ENCODE measurements at places on chromosomes 11 and 22.
A peak's percentile ranks its signal among the peaks of the same experiment; 100 is the strongest.

- DNase-seq: no peak
Measured at GRCh38 chr11:65445604-65446445, 23.2 kb downstream of the NEAT1 start.

DNA sequence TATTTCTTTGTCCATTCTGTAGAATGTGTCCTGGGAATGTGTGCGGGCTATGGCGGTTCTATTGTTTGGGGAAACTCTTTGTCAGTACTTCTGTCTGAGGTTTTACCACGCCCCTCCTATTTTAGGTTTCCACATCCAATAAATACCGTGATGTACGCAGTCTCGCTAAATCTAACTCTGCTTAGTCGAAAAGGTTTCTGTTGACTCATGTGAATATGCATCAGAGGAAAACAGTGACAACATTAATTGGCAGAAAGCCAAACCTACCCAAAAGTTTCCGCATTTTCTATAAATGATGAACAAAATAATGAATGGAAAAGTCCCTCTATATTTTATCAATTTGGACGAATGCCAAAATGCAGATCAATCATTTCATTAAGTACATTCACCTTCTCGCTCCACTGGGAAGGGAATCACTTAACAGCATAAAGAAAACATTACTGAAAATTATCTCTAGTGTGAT is 143.4 kb downstream of the MAML2 start:
- no peak for DNase-seq

GRCh38 chr11:87425391-87425790 is 387.7 kb downstream of the TMEM135 start:
- no peak for DNase-seq

- DNase-seq: no peak
Measured at GRCh38 chr11:71188886-71189767, 63.2 kb downstream of the SHANK2 start.

DNA sequence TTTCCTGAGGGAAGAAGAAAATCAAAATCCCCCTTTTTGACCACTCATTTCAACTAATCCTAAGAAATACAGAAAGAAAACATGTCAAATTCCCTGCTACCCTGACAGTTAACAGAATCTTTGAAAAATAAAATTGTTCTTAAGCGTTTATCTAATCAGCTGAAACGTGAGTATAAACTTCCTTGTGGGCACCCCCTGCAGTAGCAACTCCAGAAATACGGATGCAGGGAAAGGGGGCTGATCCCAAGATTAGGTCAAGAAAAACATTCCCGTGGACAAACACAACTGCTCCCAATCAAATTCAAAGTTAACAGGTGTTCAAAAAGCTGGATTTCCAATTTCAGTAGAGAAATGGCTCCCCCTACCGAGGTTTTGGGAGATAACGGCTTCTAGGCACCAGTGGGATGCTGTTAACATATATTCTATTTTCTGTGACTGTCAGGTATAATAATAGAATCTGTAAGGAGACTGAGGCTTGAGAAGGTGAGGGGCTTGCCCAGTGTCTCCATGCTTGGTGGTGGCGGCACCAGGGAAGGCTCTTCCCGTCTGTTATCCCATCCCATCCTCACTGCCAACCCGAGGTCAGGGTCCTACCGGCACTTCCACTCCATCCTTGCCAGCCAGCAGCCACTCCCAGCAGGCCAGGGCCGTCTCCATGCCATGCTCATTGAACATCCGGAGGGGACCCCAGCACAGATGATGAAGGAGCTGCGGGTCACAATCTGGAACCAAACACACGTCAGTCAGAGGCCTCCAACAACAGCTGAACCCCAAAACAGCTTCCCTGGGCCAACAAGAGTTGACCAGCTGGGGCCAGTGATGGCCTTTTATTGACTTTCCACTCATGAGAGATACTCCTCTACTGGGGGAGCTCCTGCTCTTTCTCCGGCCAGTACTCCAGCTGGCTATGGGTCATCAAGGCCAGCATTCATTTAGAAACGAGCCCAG is 32.0 kb upstream of the SERPIND1 start:
- DNase-seq: peak; percentile 23

- DNase-seq: no peak
Measured at GRCh38 chr11:12287374-12288211, 89.8 kb upstream of the PARVA start.

DNA sequence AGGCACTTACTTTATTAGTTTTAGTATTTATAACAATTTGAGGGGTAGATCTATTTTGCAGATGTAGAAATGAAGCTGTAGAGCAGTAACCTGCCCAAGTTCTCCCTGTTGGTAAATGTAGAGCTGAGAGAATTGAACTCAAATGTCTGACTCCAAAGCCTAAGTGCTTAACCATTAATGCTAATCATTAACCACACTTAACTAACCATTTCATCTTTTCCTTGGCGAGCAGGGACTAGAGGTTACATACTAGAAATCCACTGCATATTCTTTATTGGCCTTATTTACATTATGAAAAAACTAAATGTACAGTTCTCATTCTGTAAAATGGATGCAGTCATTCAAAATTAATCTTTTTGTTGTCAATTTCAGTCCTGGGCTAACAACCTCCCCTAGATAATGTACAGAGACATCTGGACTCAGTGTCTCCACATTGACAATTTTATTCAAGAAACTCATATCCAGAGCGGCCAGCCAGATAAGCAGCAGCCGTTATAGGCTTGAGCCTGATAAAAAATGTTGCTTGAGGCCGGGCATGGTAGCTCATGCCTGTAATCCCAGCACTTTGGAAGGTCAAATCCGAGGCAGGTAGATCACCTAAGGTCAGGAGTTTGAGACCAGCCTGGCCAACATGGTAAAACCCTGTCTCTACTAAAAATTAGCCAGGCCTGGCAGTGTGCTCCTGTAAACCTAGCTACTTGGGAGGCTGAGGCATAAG is 76.7 kb upstream of the PICALM start:
- no peak for DNase-seq
